ENCODE measurements at places on chromosomes 13 and 19. TPM values are rescaled to one million over a fixed set of nuclear protein-coding genes. Genes with fewer than 3 reads are reported as not detected.

Gene ZNF799
- total RNA-seq: 6.4 TPM

DNA sequence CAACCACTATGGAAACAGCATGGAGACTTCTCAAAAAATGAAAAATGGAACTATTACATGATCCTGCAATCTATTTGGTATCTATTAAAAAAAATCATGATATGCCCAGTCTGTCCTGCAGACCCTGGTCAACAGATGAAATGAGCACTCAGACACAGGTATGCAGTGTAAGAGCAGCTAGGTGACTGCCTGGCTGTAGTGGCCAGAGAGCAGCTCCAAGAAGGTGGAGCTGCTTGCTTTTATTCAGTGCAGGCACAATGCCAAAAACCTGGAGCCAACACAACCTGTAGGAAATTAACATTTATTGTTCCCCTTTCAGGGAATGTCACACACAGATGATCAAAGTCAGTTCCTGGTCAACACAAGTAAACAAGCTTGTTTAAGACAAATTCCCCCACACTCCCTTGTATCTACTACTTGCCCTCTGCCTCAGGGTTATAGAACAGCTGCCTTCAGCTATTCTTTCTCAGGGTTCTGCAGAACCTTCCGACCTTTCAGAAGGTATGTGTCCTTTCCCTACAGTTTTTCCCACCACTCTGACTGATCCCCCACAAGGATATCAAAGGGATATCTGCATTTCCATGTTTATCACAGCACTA lies 933.7 kb upstream of the SLITRK5 start:
- no peak for DNase-seq

DNA sequence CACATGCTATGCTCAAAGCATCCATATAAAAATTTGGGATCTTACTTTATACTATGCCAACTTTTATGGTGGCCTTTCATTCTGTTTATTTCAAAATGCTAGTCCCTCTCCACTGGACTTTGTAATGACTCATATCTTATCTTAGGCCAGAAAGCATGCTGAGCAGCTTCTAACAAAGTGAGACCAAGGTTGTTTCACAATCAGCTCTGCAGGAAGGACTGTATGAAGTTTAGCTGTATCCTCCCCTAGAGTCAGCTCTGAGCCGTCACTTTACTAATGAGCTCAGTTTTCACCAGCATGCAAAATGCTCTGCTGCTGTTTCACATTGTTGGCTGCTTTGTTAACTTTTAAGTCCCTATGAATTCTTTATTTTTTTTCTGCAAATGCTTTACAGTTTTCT lies 1608.8 kb downstream of the OLFM4 start:
- DNase-seq: no peak

Gene CD79A
- 0.80 TPM for total RNA-seq

- no peak for DNase-seq
Observed at GRCh38 chr13:66781241-66781640, 448.9 kb downstream of the PCDH9 start.

GRCh38 chr13:24006520-24007248 lies 109.4 kb upstream of the C1QTNF9B start:
- DNase-seq: no peak

DNA sequence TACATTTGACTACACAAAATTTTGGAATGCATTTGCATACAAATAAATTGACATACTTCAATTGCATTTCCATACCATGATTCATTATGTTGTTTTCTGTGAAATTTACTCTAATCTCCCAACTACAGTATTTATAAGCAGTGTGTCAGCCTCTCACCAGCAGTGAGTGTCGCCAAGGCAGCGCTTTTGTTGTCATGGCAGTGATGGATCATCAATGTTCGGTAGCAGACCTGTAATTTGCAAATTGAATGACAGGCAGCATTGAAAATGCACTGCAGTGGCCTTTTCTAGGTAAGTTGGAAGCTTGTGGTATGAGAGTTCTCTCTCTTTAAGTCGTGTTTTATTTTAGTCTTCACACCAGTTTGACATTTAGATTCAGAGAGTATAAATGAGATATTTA lies 534.1 kb downstream of the PCDH17 start:
- no peak for DNase-seq

DNA sequence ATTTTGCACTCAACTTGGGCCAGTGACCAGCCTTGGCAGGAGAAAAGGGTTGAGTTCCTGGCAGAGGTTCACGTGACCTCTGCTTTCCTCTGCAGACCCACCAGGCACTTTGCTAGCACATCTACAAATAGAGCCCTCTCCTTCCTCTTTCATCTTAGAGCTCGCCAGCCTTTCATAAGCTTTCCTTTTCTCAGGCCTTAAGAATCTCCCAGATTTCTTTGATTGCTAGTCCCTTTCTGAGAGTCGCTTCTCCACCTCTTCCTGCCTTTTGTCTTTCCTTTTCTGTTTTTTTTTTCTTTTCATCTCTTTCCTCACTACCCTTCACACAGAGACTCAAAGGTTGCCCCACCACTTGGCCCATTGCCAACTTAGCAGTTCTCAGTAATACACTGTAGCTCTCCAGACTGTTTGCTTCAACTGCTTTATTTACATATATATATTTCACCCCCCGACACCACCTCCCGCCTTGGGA lies 375.7 kb upstream of the SPRY2 start:
- no peak for DNase-seq

GRCh38 chr13:21443171-21443570 lies 15.9 kb downstream of the ZDHHC20 start:
- no peak for DNase-seq

All from breast epithelium (tissue), 4 donors.